ENCODE measurements at places on chromosomes 2 and 18. TPM values are rescaled to one million over a fixed set of nuclear protein-coding genes. Genes with fewer than 3 reads are reported as not detected.
A peak's percentile ranks its signal among the peaks of the same experiment; 100 is the strongest.

GRCh38 chr2:240142256-240142775 is 1.9 kb upstream of the OTOS start:
- 0 out of 2 replicates have a peak, but pooled peaks cover 4% of the 10 kb centered on the region for H3K4me1 ChIP-seq
- no peak for DNase-seq
- H3K27me3 ChIP-seq: no peaks in the 10 kb centered on the region
- no peak overlapping the region for H3K27ac ChIP-seq

- no peaks in the 10 kb centered on the region for H3K4me1 ChIP-seq
- H3K4me3 ChIP-seq: no peak overlapping the region
- no peak for DNase-seq
- peaks cover 17% of the 10 kb centered on the region for H3K27me3 ChIP-seq
- no peaks in the 10 kb centered on the region for H3K36me3 ChIP-seq
These were observed 172.0 kb downstream of the INHBB start for GRCh38 chr2:120517751-120518469.

DNA sequence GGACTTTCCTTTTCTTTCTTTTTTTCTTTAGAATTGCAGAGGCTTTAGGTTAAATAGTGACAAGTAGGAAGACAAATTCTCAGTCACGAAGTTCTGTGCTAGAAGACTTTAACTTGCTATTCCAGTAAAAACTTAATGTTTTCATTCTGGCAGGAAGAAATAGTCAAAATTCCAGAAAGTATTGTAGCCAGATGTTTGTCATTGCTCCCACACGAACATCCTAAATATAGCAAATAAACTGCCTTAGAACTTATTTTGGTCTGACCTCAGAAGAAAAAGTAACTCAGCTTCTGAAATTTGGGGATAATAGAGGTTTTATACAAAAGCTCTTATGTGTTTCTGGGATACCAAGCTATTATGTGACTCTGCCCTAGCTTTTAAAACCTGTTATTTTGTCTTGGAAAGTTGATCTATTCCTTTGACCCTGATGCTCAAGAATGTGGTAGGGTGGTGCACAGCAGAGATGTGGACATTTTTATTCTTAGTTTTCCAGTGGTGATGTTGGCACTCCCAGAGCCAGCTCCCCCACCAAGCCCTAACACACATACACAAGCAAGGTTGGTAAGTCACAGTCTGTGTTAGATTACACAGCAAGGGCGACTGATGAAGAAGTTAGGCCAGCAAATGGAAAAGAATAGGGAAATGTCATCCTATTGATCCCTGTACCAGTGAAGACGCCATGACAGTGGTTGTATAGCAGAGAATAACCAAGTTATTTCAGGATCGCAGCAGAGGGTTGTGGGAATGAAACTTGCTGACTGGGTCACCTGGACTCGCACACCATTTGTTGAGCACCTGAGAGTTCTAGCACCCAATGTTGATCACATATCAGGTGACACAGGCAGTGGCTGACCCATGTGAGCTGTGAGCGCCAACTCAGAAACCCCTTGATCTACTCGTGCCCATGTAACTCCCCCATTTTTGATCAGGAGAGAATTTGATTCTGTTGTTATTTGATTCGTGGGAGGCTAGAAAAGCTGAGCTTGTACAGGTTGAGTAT is 23.7 kb downstream of the FARP2 start:
- H3K36me3 ChIP-seq: peaks cover 7% of the 10 kb centered on the region
- H3K27me3 ChIP-seq: no peaks in the 10 kb centered on the region
- peak; percentile 71 for DNase-seq
- peak overlapping the region; percentile 38 for H3K4me3 ChIP-seq
- peak overlapping the region; percentile 79 for H3K27ac ChIP-seq

DNA sequence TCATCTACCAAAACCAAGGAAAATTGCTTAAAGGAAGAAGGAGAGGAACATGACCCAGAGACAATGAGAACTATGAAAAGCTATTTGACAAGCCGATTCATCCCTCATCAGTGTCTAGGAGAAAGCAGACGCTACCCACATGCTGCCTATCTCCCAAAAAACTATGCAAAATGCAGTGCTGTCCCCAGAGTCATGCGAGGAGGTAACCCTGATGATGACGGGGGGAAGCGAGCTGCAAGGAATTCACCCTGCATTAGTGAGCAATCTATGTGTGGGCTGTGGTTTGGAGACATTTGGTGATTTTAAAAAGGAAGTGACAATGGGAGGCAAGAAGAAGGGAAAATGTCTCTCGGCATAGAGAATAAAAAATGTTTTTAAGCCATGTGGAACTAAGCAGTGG is 472.7 kb downstream of the CMPK2 start:
- no peak overlapping the region for H3K27ac ChIP-seq
- H3K4me3 ChIP-seq: no peak overlapping the region
- H3K36me3 ChIP-seq: no peaks in the 10 kb centered on the region

GRCh38 chr2:18901242-18901641 is 311.9 kb upstream of the NT5C1B start:
- H3K36me3 ChIP-seq: no peaks in the 10 kb centered on the region
- DNase-seq: peak; percentile 34
- H3K4me1 ChIP-seq: peaks cover 36% of the 10 kb centered on the region
- peak overlapping the region; percentile 63 for H3K27ac ChIP-seq

DNA sequence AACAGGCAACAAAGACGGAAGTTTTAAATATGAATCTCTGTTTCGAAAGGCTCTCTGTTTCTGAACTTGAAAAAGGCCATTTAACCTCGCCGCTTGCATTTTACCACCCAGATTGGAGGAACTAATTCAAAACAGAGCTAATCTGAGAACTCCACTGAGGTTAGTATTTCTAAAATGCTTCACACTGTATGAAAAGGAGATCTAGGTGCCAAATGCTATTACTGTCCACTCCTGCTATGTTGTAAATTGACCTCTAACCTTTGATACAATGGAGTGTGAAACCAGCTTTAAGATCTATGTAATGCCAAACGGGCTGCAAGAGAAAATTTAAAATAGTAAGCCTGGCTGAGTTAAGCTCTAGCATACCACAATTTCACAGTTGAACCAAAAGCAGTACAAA is 364.5 kb downstream of the IRS1 start:
- H3K36me3 ChIP-seq: no peaks in the 10 kb centered on the region
- peaks cover 40% of the 10 kb centered on the region for H3K4me1 ChIP-seq

DNA sequence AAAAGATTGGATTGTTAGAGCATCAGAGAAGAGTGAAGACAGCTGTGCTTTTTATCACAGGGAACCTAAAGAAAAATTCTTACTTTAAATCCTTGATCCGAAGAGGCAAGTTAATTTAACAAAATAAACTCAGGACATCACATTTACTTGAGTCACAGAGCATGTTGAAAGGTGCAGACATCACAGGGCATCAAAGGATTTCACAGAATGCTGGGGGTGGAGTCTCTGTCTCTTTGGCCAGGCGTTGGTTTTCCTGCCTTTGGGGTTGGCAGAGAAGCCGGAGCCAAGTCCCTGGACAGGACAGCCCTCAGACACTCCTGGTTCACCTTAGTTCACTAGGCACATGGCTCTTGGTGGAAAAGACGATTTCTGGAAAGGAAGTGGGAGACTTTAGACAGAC is 56.3 kb downstream of the SH3RF3 start:
- H3K36me3 ChIP-seq: no peaks in the 10 kb centered on the region
- peak overlapping the region; percentile 40 for H3K4me3 ChIP-seq
- H3K4me1 ChIP-seq: peaks cover 31% of the 10 kb centered on the region
- H3K27ac ChIP-seq: peak overlapping the region; percentile 92

- H3K27ac ChIP-seq: no peak overlapping the region
- H3K27me3 ChIP-seq: no peaks in the 10 kb centered on the region
- no peaks in the 10 kb centered on the region for H3K36me3 ChIP-seq
- H3K4me3 ChIP-seq: no peak overlapping the region
- no peak for DNase-seq
These were observed 109.6 kb upstream of the ODC1 start for GRCh38 chr2:10557506-10558265.

DNA sequence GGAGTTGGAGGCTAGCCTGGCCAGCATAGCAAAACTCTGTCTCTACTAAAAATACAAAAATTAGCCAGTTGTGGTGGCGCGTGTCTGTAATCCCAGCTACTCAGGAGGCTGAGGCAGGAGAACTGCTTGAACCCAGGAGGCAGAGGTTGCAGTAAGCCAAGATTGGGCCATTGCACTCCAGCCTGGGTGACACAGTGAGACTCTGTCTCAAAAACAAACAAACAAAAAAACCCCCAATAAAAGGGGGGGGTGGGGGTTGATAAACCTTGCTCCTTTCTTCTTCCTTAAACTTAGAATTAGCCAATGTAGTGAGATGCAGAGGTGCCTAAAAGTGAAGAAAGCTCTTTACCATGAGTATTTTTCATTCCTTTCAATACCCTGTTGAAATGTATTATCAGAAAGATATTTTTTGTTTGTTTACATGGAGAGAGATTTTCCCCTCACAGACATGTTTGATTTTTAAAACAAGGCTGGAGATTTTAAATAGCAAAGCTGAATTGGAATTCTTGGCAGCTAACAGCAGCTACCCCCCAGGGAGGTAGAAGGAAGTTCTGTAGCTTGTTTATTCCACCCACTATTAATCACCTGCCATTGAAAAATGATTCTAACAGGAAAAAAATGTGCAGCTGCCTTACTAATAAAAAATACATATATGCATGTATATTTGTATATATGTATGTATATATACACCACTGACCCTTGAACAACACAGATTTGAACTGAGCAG is 48.6 kb downstream of the GYPC start:
- H3K36me3 ChIP-seq: no peaks in the 10 kb centered on the region
- peaks cover 2% of the 10 kb centered on the region for H3K27me3 ChIP-seq
- H3K27ac ChIP-seq: no peak overlapping the region
- H3K4me1 ChIP-seq: no peaks in the 10 kb centered on the region

GRCh38 chr2:40962026-40962425 is 510.1 kb upstream of the SLC8A1 start:
- no peaks in the 10 kb centered on the region for H3K36me3 ChIP-seq
- no peak for DNase-seq
- H3K27me3 ChIP-seq: no peaks in the 10 kb centered on the region

GRCh38 chr2:145292166-145292565 is 772.2 kb upstream of the ZEB2 start:
- H3K36me3 ChIP-seq: no peaks in the 10 kb centered on the region
- no peak overlapping the region for H3K27ac ChIP-seq
- H3K4me3 ChIP-seq: no peak overlapping the region
- H3K4me1 ChIP-seq: no peaks in the 10 kb centered on the region

DNA sequence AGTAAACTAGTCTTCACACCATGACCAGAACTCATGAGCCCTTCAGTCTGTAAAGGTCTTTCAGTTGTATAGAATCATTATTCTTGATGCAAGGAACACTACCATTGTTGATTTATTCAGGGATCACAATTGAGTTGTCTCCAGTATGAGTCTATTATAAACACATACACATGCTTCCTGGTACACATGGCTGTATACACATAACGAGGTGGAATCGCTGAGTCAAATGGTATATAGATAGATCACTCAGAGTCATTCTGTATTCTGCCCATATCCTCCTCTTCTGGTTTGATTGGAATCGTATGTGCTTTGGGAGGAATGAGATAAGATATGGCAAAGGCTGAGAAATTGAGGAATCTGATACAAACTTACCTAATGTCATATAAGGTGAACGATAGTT is 216.0 kb downstream of the UBE2E3 start:
- H3K4me1 ChIP-seq: no peaks in the 10 kb centered on the region
- no peaks in the 10 kb centered on the region for H3K27me3 ChIP-seq
- no peak overlapping the region for H3K27ac ChIP-seq
- no peaks in the 10 kb centered on the region for H3K36me3 ChIP-seq
- no peak for DNase-seq

DNA sequence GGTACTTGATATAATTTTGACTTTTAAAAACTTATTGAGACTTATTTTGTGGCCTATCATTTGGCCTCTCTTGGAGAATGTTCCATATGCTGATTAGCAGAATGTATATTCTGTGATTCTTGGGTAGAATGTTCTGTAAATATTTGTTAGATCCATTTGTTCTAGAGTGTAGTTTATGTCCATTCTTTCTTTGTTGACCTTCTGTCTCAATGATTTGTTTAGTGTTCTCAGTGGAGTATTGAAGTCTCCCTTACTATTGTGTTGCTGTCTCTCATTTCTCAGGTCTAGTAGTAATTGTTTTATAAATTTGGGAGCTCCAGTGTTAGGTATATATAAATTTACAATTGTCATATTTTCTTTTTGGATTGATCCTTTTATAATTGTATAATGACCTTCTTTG is 349.6 kb upstream of the CWC22 start:
- no peak overlapping the region for H3K27ac ChIP-seq
- no peak for DNase-seq
- H3K36me3 ChIP-seq: no peaks in the 10 kb centered on the region
- 0 out of 2 replicates have a peak, but pooled peaks cover 6% of the 10 kb centered on the region for H3K4me1 ChIP-seq
- no peaks in the 10 kb centered on the region for H3K27me3 ChIP-seq
- no peak overlapping the region for H3K4me3 ChIP-seq

DNA sequence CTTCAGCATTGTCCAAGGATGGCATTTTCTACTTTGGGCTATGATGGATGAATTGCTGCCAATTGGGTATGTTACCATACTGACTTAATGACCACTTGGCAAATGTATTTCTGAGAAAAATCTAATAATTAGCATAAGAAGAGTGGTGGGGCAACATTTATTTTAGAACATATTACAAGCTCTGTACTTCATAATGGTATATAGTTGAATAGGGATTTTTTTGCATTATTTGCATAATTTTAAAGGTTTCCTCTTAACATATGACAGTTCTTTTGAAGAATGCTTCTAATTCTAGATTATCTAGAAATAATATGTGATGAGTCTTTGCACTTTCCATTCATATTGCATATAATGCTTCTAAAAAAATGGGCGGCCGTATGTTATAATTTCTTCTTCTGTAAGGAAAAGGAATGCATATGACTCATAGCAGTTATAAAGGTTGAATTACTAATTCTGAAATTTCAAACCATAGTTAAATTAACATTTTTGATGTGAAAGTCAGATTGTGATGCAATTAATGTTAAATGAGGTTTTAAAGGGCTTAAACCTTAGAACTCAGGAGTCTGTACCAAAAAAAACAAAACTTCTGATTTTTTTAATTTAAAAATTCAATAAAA is 1652.3 kb upstream of the SLC39A10 start:
- no peaks in the 10 kb centered on the region for H3K27me3 ChIP-seq
- DNase-seq: peak; percentile 48
- H3K36me3 ChIP-seq: no peaks in the 10 kb centered on the region
- no peak overlapping the region for H3K4me3 ChIP-seq

DNA sequence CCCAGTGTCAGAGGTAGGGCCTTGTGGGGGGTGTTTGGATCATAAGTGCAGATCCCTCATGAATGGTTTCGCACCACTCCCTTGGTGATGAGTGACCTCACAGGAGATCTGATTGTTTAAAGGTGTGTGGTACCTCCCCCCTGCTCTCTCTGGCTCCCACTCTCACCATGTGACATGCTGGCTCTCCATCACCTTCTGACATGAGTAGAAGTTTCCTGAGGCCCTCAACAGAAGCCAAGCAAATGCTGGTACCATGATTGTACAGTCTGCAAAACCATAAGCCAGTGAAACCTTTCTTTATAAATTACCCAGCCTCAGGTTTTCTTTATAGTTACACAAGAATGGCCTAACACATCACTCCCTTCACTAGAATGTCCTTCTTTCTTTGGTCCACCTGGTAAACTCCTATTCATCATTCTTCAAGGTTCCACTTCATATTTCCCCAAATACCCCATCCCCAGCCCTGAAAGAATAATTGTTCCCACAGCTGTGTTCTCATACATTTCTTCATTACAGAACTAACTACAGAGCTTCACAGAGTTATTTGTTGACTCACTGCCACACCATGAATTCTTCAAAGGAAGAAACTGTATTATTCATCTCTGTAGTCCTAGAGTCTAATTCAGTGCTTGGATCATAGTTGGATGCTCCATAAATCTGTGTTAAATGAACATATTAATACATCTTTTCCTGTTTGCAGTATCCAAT is 81.2 kb upstream of the STK17B start:
- H3K36me3 ChIP-seq: no peaks in the 10 kb centered on the region
- peak overlapping the region; percentile 11 for H3K27ac ChIP-seq
- H3K4me1 ChIP-seq: peaks cover 40% of the 10 kb centered on the region
- H3K4me3 ChIP-seq: no peak overlapping the region

The G6PC2 gene
- total RNA-seq: not detected

The PRADC1 gene
- 44.3 TPM for total RNA-seq

The STPG4 gene
- total RNA-seq: not detected

The ZAP70 gene
- not detected for total RNA-seq

The NLRC4 gene
- total RNA-seq: not detected

The CLEC4F gene
- total RNA-seq: not detected

All from GM23248 (cell line).